ENCODE measurements at places on chromosomes 13 and 19. TPM values are rescaled to one million over a fixed set of nuclear protein-coding genes. Genes with fewer than 3 reads are reported as not detected.

DNA sequence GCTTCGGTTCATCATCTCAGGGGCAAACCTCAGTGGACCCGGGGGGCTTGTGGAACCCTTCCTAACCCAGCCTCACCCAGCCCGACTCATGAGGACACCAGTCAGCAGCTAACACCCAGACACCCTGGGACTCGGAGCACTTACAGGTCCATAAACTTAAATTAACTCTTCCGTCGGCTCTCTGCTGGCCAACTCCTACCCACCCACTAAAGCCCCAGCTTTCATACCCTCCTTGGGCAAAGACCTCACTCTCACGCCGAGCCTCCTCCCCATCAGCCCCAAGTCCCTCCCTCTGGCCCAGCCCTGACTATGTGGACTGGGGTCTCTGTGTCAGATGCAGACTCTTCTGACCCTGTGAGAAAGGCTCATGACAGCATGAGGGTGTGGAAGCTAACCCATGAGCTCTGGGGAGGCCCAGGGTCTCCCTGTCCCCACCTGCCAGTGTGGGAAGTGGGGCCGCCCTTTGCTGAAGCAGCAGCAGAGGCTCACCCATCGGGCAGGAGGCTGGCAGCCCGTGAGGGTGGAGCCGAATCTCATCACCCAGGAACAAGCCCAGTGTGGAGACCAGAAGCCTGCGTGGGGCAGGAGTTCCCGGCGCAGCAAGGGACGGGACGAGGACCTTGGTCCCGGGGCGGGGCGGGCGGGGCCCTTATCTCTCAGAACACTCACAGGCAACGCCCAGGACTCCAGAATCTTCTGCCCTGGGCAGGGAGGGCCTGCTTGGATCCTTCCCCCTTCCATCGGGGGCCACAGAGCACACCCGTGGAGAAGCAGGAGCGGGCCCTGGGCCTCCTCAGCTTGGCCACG lies 19.8 kb downstream of the TCF3 start:
- H3K27ac ChIP-seq = no peak overlapping the region
- H3K4me1 ChIP-seq = no peaks in the 10 kb centered on the region
- H3K36me3 ChIP-seq = peaks cover 13% of the 10 kb centered on the region
- H3K27me3 ChIP-seq = no peaks in the 10 kb centered on the region

Gene ALG5
- total RNA-seq = 35.4 TPM

GRCh38 chr19:38009650-38010242 lies 102.7 kb downstream of the SIPA1L3 start:
- no peak overlapping the region for H3K4me3 ChIP-seq
- no peak overlapping the region for H3K27ac ChIP-seq
- H3K36me3 ChIP-seq = no peaks in the 10 kb centered on the region

DNA sequence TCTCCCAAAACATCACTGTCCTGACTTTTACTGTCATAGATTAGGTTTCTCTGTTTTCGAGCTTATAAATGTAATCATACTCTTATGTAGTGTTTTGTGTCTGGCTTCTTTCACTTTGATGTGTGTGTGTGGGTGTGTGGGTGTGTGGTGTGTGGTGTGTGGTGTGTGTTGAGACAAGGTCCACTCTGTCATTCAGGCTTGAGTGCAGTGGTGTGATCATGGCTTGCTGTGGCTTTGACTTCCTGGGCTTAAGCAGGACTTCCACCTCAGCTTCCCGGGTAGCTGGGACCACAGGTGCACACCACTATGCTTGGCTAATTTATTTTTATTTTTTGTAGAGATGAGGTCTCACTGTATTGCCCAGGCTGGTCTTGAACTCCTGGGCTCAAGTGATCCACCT lies 59.6 kb downstream of the PDS5B start:
- H3K27ac ChIP-seq = no peak overlapping the region
- H3K36me3 ChIP-seq = peaks cover 2% of the 10 kb centered on the region
- peaks cover 23% of the 10 kb centered on the region for H3K4me1 ChIP-seq
- no peak overlapping the region for H3K4me3 ChIP-seq
- no peaks in the 10 kb centered on the region for H3K27me3 ChIP-seq
- no peak for DNase-seq

- H3K27me3 ChIP-seq = no peaks in the 10 kb centered on the region
- H3K4me1 ChIP-seq = peaks cover 2% of the 10 kb centered on the region
- no peak overlapping the region for H3K4me3 ChIP-seq
- H3K27ac ChIP-seq = no peak overlapping the region
- DNase-seq = no peak
- peaks cover 10% of the 10 kb centered on the region for H3K36me3 ChIP-seq
These were observed 17.5 kb downstream of the DYRK1B start for GRCh38 chr19:39816287-39817048.

Gene NKG7
- not detected for total RNA-seq

DNA sequence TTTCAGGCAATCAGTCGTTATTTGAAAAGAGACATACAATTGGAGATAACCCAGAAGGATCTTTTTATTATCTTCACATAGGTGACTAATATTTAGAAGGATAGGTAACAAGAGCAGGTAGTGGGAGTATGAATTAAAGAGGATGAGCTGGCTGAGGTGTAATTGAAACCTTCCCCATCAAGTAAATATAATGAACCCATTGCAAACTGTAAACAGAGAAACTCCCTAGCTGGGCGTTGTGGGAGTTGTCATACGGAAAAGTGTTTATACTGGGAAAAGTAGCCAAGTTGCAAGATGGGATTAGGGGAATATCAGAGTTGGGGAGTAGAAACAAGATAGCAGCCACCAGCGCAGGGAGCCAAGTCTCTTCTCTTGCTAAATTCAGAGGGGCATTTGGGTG lies 448.4 kb downstream of the COG6 start:
- no peak overlapping the region for H3K4me3 ChIP-seq
- no peaks in the 10 kb centered on the region for H3K36me3 ChIP-seq
- peaks cover 4% of the 10 kb centered on the region for H3K4me1 ChIP-seq
- DNase-seq = no peak
- no peaks in the 10 kb centered on the region for H3K27me3 ChIP-seq

DNA sequence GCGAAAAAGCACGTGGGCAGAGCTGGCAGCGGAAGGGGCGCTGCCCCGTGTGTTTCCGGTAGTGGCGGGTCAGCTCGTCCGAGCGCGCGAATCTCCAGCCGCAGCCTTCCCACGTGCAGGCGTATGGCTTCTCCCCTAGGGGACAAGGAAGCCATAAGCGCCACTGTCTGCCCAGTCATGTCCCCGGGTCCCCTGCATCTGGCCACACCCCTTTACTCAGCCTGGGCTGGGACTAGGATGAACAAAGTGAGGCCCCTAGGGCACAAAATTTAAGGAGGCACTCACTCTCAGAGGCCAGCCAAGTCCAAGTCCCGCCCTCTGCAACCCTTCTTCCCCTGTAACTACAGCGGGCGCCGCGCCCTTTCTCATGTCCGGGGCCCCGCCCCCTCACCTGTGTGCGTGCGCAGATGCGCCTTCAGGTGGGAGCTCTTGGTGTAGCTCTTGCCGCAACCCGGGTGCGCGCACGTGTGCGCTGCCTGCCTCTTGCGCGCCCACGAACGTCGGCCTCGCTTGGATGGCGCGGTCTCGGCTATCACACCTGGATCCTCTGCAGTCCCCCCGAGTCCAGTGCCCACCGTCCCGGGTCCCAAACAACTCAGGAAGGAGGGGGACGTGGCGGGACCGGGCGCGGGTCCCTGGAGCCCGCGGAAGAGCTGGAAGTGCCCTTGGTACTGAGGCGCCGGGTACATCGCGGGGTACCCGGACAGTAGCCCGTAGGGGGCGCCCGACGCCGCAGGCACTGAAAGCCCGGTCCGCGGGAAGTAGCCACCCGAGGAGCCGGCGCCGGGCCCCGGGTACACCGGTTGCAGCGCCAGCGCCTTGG lies 1.9 kb downstream of the KLF1 start:
- H3K27me3 ChIP-seq = peaks cover 25% of the 10 kb centered on the region
- H3K27ac ChIP-seq = no peak overlapping the region
- DNase-seq = no peak
- no peaks in the 10 kb centered on the region for H3K36me3 ChIP-seq
- peaks cover 14% of the 10 kb centered on the region for H3K4me1 ChIP-seq

GRCh38 chr19:43395561-43395960 lies 19.1 kb upstream of the TEX101 start:
- no peak overlapping the region for H3K27ac ChIP-seq
- H3K4me3 ChIP-seq = no peak overlapping the region
- peaks cover 2% of the 10 kb centered on the region for H3K27me3 ChIP-seq
- no peaks in the 10 kb centered on the region for H3K4me1 ChIP-seq

GRCh38 chr13:51154029-51154555 lies 43.0 kb upstream of the C13orf42 start:
- peaks cover 33% of the 10 kb centered on the region for H3K27me3 ChIP-seq
- no peaks in the 10 kb centered on the region for H3K36me3 ChIP-seq

Gene KLK11
- not detected for total RNA-seq

GRCh38 chr13:76854894-76855293 lies 31.3 kb downstream of the KCTD12 start:
- peaks cover 30% of the 10 kb centered on the region for H3K4me1 ChIP-seq
- no peaks in the 10 kb centered on the region for H3K36me3 ChIP-seq
- no peaks in the 10 kb centered on the region for H3K27me3 ChIP-seq
- no peak for DNase-seq
- no peak overlapping the region for H3K27ac ChIP-seq

Gene SULT2A1
- not detected for total RNA-seq

Gene PLEKHF1
- total RNA-seq = 36.1 TPM

- H3K36me3 ChIP-seq = no peaks in the 10 kb centered on the region
- no peak overlapping the region for H3K27ac ChIP-seq
- no peaks in the 10 kb centered on the region for H3K27me3 ChIP-seq
- no peak for DNase-seq
- peaks cover 29% of the 10 kb centered on the region for H3K4me1 ChIP-seq
- no peak overlapping the region for H3K4me3 ChIP-seq
These were observed 3.6 kb upstream of the ELANE start for GRCh38 chr19:848386-848921.

GRCh38 chr19:35807633-35808032 lies 5.0 kb downstream of the PRODH2 start:
- H3K27me3 ChIP-seq = peaks cover 18% of the 10 kb centered on the region
- H3K27ac ChIP-seq = no peak overlapping the region
- H3K4me1 ChIP-seq = no peaks in the 10 kb centered on the region
- no peak for DNase-seq

Gene CTU1
- total RNA-seq = 5.6 TPM

DNA sequence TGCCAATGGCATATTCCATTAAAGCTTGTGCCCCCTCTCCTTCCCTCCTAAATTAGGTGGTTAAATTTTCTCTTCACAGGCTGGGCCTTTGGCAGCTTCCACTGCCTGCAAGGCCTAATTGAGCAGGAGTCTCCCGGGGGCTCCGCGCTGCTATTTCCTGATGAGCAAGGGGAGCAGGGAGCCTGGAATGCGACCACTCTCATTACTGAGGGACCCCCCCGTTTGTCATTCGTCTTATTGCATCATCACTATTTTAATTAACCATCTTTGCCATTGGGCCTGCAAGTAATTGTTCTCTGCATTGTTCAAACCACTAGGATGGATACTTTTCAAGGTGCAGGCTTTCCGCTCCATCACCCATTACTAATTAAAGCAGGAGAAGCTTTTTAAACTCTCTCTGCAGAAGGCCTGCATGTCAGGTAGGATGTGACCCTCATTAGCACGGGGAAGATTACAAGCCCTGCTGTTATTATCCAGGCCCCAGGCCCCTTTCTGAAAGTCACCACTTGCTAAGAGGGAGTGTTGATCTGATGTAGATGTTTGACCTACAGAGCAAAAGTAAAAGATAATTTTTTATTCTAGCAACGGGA lies 142.3 kb downstream of the OXGR1 start:
- peaks cover under 1% of the 10 kb centered on the region for H3K27me3 ChIP-seq
- no peaks in the 10 kb centered on the region for H3K36me3 ChIP-seq
- H3K4me1 ChIP-seq = no peaks in the 10 kb centered on the region
- H3K4me3 ChIP-seq = no peak overlapping the region

DNA sequence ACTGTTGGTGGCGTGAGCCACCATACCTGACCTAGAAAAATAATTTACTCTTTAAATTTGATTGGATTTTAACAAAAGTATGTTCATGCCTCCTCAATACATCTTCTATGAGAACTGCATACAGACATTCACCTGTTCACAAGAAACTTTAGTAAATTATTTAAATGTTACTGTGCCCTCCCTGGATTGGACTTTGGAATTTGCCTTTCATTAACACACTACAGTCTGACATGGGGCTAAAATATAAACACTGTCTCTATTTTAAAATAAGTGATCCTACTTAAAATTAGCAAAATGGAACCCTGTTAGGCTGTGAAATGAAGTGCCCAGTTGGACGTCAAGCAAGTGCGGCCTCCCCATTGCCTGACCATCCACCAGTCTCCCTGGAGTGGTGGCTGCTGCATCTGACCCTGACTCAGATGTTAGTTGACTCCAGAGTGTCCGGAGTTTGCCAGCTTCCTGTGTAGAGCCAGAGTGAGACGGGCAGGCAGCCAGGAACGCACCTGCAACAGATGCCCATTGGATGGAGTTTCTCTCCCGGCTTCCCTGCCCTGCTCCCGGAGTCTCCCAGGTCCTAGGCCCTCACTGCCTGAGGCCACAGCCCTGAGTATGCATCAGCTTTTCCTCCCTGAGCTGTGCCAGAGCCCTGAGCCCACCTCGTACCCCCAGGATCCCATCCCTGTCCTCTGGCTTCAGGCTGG lies 45.9 kb upstream of the ATP11A start:
- H3K4me3 ChIP-seq = no peak overlapping the region
- no peaks in the 10 kb centered on the region for H3K4me1 ChIP-seq
- no peak overlapping the region for H3K27ac ChIP-seq
- H3K27me3 ChIP-seq = peaks cover 25% of the 10 kb centered on the region

DNA sequence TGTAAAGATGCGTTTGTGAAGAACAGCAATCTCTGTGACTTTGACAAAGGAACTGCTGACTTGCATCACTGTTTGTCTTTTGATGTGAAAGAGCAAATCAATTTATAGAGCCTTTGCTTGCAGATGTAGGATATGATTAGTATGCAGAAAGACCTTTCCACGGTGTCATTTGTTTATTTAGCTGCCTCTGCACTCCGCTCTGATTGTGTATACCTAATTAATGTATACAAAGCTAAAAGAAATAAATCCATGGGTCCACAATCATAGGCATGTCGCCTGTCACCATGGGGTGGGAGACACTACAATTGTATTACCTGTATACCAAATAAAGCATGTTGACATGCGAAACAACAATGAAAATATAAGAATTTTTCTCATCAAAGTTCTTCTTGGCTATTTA lies 410.7 kb downstream of the MZT1 start:
- no peaks in the 10 kb centered on the region for H3K36me3 ChIP-seq
- H3K4me3 ChIP-seq = no peak overlapping the region
- peaks cover 19% of the 10 kb centered on the region for H3K27me3 ChIP-seq
- H3K4me1 ChIP-seq = no peaks in the 10 kb centered on the region
- no peak overlapping the region for H3K27ac ChIP-seq

DNA sequence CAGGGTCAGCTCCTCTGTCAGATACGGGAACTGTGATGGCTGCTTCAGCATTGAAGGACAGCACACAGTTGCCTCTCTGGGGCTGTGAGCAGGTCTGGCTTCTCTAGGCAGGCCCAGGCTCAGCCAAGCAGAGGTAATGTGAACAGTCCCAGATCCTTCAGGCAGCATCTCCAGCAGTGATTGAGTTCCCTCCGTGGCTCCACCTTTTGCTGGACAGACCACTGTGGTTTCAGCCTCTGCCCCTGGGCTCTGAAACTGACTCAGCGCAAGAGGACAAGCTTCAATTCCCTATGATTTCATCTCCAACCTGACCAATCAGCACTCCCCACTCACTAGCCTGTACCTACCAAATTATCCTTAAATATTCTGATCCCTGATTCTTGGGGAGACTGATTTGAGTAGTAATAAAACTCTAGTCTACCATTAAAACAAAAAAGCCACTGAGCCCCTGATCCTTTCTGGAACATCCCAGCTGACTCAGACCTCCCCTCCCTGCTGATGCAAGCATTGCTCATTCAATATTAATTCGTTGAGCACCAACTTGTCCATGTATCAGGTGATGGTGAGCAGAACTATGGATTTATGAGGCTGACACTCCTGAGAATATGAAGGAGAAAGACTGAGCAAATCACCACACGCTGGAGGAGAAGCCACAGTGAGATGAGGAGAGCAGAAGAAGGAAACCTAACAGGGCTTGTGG lies 16.7 kb downstream of the GSX1 start:
- no peak overlapping the region for H3K27ac ChIP-seq
- peaks cover 15% of the 10 kb centered on the region for H3K27me3 ChIP-seq
- no peak for DNase-seq
- H3K36me3 ChIP-seq = no peaks in the 10 kb centered on the region
